NCI-H2029 (cell line): ENCODE measurements at places on chromosomes 6 and 20.

DNA sequence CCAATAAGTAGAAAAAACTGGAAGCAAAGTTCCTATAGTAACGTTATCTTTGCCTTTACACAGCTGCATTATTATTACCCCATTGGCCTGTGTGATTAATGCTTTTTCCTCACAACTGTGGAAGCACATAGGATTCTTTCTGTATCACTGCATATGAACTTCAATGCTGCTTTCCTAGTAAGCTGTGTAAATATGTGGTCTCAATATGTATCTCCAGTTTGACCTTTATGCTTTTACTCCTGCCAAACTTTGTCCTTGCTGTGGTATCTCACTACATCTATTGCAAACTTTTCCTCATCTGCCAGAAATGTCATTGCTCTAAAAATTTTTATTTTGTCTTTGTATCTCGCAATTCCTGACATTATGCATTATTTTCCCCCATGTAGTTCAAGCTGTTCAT, 168.6 kb downstream of the ZFAND3 start:
- no peak for DNase-seq

GRCh38 chr6:163950159-163950558, 535.6 kb downstream of the QKI start:
- no peak for DNase-seq

DNA sequence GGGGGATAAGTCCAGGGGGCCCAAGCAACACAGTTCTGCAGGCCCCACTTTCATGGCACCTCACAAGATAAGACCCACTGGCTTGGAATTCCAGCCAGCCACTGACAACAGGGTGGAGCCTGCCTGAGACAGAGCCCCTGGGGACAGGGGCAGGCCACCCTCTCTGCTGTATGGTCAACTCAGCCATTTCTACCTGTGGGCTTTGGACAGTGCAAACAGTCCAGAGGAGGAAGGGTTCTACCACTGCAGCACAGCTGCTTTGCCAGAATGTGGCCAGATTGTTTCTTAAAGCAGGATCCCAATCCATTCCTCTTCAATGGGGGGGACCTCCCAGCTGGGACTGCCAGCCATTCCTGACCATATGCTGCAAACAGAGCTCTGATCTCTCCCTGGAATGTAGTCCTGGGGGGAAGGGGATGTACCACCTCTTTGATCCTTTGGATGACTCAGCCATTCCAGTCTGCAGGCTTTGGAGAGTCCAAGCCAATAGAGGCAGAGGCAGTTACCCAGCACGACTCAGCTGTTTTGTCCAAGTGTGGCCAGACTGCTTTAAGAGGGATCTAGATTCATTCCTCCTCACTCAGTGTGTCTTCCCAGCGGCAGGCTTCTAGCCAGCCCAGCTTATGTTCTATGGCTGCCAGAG, 842.2 kb downstream of the EPHA7 start:
- no peak for DNase-seq

- DNase-seq: no peak
Measured at GRCh38 chr20:40641202-40641601, 47.8 kb downstream of the MAFB start.

DNA sequence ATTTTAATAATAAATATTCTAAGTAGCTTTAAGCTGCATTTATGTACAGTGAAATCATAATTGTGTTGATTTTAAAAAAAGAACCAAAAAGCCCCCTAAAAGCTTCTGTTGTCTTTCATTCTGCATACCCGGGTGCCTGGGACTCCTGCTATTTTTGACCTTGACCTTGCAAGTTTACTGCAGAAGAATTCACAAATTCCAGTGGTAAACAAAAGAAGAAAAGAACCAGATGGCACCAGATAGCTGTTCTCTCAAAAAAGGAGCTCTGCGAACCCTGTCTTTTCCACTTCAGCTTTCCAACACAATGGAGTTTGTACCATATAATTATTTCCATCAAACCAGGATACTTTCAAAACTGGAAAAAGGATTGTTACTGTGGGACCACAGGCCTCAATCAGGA, 363.3 kb downstream of the SMOC2 start:
- no peak for DNase-seq

- no peak for DNase-seq
Measured at GRCh38 chr6:76397966-76398365, 325.5 kb upstream of the IMPG1 start.

DNA sequence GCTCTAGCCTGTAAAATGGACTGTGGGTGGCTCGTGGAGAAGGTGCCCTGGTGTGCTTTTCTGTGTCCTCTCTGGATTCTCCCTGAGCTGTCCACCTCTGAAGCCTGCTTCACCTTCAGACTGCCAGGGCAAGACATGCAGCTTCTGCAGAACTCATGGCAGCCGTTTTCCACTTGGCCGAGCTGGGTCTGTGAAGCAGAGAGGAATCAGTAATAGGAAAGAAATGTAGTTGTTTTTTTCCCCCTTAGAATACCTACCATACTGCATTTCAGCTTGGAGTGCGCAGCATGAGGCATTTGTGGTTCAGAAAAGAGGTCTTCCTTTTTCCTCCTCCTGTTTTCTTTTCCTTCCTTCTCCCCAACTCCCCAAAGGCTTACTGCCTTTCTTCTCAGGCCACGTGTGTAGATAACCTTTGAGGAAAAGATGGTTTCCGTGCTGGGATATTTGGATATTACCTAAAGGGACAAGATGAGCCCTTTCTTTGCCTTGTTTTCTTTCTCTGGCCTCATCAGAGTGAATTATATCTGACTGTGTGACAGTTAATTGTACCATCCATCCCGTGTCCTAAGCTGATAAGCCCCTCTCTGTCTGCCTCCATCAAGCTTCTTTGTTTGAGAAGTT, 39.4 kb downstream of the RREB1 start:
- no peak for DNase-seq

GRCh38 chr6:35489995-35490791, 6.7 kb downstream of the TEAD3 start:
- no peak for DNase-seq

DNA sequence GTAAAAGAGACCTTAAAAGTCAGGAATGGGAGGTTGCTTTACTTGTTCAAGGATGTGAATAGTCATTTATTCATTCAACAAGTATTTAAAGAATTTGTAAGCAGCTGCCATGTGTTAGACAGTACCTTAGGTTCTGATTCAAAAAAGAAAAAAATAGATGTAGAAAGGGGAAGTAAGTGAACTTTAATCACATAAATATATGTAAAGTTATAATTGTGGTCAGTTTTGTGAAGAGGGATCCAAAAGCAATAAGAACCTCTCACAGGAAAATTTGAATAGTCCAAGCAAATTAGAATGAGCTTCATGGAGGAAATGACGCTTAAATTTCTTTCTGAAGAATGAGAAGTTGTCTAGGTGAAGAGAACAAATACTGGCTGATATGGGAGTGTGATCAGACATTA, 596.1 kb upstream of the CITED2 start:
- DNase-seq: no peak

DNA sequence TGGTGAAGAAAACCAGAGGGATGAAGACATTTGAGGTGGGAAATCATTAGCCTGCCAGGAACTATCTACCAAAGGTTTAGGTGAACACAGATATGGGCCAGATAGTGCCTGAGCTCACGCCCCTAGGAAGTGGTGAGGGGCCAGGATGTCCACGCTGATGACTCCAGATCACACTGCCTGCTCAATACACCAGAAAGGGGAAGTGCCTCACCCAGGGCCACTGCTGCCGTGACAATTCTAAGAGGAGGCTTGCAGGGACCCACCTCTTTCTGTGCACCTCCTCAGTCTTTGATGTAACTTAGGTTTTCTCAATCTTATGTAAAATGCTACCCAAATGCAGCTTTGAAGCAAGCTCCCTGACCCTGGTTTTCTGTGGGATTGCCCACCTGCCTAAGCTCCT, 5.4 kb upstream of the RAB44 start:
- DNase-seq: no peak

GRCh38 chr20:61482056-61482887, 230.2 kb downstream of the CDH4 start:
- no peak for DNase-seq

GRCh38 chr6:28429781-28430180, 13.5 kb downstream of the ZSCAN23 start:
- DNase-seq: no peak

DNA sequence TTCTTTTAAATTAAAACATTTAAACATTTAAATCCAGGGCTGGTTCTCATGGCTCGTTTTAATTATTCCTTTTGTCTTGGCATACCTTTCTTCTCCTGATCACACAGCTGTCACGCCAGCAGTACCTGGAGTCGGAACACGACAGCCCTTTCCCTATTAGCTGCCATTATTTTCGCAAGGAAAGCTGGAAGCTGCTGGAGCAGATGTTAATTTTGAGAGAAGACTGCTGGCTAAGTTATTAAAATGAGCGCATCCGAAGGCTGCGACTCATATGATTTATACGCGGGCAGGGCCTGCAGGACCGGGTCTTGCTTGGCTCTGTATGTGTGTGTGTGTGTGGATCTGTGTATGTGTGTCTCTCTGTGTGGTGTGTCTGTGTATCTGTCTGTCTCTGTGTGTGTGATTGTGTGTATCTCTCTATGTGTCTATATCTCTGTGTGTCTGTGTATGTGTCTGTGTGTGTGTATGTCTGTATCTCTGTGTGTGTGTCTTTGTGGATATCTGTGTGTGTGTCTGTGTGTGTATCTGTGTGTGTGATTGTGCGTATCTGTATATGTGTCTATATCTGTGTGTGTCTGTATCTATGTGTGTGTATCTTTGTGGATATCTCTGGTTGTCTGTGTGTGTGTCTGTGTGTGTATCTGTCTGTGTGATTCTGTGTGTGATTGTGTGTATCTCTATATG, 191.5 kb downstream of the CDH4 start:
- no peak for DNase-seq

DNA sequence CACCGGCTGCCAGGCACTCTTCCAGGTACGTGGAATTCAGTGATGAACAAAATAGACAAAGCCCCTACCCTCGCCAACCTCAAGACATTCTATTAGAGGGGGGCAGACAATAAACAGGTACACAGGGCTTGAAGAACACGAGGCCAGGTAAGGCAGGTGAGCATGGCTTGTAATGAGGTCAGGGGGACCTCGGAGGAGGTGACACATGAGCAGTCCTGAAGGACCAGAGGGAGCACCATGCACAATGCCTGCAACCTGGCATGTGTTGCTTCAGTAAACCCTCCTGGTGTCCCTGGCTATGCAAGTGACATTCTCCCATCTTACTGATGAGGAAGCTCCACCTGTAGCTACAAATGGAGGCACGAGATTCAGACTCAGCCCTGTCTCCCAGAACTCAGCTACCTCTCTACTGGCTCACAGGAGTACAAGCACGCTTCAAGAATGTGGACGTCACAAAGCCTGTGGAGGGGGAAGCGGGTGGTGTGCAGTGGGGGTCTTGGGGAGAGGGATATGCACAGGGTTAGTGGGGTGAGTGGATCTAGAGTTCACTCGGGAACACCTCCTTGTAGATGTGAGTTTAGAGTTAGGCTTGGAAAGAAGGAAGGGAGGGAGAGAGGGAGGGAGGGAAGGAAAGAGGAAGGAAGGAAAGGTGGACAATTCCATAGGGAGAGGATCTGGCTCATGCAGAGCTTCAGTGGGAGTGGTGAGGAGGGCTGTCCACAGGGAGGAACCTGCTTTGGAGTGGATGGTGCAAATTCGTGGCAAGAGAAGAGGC, 7.6 kb upstream of the MAPK13 start:
- no peak for DNase-seq

DNA sequence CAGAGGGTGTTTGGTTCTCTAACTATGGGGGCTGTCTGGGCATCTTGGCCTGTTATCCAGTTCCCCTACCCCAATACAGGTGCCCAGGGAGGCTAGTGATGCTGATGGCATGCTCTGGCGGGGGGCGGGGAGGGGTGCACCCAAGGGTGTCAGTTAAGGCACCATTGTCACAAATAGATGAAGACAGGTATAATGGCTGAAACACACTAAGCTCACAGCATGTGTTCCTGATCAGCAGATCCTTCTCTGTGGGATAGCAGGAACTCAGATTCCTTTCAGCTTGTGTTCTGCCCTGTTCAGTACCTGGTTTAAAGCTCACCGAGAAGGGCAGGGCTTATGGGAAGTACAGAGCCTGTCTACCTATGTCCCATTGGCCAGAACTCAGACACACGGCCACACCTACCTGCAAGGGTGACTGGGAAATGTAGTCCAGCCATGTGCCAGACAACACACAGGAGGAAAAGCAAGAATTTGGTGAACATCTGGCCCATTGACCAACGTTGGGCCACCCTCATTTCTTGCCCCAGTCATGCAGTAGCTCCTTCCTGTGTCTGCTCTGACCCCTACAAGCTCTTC, 3.4 kb upstream of the RSPO4 start:
- no peak for DNase-seq

GRCh38 chr6:166274739-166275370, 33.3 kb downstream of the PRR18 start:
- DNase-seq: no peak

- no peak for DNase-seq
Measured at GRCh38 chr6:62298745-62299392, 12.8 kb upstream of the KHDRBS2 start.

DNA sequence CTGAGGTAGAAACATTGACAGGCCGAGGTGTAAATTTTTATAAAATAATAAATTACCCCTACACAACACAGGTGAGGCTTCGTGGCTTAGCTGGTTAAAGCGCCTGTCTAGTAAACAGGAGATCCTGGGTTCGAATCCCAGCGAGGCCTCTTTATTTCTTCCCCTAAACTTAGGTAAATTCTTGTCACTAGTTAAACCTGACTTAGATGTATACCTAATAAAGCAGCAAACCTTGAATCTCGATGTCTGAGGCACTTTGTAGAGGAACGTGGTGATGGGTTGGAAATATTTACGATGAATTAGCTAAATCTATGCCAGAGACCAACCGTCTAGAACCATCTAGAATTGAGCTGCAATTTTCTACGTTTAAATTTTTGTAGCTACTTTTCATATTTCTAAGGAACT, 185.6 kb downstream of the OR2B2 start:
- DNase-seq: no peak

GRCh38 chr6:109298605-109299264, 83.5 kb downstream of the CD164 start:
- no peak for DNase-seq

GRCh38 chr20:50837532-50838321, 42.9 kb downstream of the BCAS4 start:
- DNase-seq: no peak

GRCh38 chr6:151475653-151476523, 17.9 kb upstream of the CCDC170 start:
- DNase-seq: peak; percentile 1

DNA sequence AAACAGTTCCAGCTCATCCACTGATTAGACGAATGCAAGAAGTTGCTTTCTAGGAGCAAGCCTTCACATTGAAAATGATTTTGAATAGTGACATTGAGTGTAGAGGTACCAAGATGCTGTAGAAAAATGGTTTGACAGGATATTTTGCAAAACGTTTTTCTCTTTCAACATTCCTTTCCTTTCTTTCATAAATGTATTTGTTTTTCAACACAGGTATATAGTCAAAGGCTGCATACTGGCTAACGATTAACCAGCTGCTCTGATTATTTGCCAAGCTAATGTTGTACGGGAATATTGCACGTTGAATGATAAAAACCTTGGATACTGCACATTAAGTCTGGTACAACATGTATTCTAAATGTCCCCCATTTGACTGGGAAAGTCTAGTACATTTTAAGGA, 78.8 kb upstream of the TENT5A start:
- DNase-seq: no peak

GRCh38 chr6:27178407-27178730, 69.1 kb upstream of the PRSS16 start:
- DNase-seq: no peak

- DNase-seq: no peak
Measured at GRCh38 chr6:163998496-163998895, 584.0 kb downstream of the QKI start.
